AG04449 (cell line): ENCODE measurements at places on chromosomes 1 and 21.

DNA sequence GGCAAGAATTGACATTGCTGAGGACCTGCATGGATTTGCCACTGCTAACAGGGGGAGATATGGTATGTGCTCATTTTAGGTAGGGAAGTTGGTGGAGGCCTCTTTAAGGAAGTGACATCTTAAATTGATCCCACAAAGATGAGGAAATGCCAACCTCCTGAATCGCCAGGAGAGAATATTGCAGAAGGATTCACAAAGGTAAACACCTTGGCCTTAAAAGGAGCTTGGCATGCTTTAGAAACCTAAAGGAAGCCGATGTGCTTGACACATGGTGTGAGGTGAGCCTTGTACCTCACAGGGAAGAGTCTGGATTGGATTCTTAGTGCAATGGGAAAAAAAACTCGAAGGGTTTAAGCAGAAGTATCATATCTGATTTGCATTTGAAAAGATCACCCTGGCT lies 470.5 kb upstream of the DAB1 start:
- DNase-seq: no peak

DNA sequence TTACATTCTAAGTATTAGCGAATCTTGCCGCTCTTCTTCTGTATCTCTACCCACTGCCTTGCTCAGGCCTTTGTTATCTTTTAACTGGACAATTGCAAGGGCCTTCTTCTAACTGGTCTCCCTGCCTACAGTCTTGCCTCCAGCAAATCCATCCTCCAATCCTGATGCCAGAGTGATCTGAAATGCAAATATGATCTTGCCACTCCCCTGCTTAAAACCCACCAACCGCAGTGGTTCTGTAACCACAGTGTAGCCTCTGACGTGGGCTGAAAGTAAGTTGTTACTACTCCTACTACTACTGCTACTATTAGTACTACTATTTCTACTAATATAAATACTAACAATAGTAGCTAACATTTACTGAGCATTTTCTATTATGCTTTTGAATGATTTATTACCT lies 12.4 kb downstream of the MOV10 start:
- DNase-seq: no peak

- no peak for DNase-seq
Observed at GRCh38 chr1:228944296-228944695, 209.0 kb downstream of the RHOU start.

DNA sequence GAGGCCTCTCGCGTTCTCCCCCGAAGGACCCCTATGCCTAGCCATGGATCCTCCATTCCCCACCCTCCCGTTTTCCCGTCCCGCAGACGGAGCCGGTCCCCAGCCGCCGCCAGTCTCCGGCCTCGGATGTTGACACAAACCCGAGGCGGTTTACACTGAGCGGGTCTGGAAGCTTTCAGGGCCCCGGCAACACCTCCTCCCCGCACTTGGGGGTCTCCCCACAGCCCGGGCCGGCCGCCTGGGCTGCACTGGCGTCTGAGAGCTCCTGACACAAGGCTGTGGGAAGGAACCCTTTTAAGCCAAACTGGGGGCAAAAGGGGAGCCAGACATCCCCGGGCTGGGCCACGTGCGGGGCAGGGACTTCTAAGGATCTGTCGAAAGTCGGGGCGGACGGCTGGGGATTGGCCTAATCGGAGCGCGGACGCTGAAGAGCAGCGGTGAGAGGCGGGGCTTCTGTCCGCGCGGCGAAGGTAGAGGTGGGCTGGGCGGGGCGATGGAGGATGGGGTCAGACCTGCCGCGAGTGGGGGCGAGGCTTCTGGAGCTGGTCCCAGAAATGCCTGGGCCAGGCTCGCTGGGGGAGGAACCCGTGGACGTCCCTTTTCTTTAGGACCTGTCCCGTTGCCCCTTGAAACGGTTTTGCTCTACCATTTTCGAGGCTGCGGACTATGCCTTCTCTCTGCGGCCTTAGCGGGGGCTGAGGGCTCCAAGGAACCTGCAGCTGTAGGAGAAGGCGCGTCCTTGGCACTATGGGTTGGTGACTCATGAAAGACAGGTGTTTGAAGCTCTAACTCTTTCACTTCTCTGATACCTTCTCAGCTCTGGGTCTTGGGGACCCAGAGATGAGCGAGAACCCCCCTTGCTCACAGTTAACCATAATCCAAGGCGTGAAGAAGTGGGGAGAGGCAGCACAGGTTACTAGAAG lies 1.2 kb upstream of the HPCAL4 start:
- no peak for DNase-seq

DNA sequence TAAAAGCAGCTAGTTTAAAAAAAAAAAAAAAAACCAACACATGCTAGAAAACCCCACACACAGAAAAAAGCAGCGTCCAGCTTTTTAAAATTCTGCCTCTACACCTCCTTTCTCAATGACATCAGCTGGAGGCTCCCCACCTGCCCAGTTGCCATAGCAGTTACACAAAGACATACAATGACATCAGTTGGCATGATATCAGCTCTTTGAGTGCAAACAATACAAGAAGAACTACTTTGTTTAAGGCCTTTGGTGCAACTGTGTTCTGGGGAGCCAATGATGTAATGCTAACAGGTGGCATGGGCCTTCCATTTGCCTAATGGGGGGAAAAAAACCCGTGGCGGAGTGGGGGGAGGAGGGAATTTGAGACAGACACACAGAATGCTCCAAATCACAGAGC lies 32.9 kb downstream of the DUSP10 start:
- no peak for DNase-seq

DNA sequence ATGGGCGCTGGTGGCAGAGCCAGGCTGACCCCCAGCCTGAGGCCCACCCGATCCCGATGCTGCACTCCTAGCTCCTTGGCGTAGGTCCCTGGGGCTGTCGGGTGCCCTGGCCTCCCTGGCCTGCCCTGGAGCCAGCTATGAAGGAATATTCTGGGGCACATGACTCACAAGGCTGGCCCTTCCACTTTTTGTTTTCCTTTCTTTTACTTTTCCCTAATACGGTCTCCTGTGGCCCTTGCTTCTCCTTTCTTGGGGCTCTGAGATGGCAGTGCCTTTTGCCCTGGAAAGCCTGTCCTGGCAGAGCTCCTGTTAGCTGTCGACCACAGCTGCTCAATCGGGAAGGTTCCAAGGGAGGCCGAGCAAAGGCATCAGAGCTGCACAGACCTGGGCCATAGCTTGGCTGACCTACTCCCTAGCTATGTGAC lies 22.1 kb downstream of the ARHGEF10L start:
- DNase-seq: no peak

GRCh38 chr1:176119549-176119948 lies 87.5 kb downstream of the COP1 start:
- DNase-seq: no peak

DNA sequence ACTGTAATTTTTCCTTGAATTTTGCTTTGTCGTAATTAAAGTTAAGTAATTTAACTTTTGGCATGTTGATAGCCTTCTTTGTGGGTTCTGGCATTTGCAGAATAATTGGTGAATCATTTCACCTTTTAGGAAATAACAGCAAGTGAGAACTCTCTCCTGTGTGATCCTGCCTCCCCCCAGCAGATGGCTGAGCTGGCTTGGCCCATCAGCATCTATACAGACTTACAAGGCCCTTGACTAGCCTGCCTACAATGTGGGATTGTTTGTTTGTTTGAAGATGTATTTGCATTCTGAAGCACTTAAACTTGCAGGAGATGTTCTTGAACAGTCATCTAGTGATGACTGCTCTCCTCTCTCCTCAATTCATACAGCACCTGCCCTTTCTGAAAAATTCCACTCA lies 55.9 kb downstream of the MACO1 start:
- no peak for DNase-seq

DNA sequence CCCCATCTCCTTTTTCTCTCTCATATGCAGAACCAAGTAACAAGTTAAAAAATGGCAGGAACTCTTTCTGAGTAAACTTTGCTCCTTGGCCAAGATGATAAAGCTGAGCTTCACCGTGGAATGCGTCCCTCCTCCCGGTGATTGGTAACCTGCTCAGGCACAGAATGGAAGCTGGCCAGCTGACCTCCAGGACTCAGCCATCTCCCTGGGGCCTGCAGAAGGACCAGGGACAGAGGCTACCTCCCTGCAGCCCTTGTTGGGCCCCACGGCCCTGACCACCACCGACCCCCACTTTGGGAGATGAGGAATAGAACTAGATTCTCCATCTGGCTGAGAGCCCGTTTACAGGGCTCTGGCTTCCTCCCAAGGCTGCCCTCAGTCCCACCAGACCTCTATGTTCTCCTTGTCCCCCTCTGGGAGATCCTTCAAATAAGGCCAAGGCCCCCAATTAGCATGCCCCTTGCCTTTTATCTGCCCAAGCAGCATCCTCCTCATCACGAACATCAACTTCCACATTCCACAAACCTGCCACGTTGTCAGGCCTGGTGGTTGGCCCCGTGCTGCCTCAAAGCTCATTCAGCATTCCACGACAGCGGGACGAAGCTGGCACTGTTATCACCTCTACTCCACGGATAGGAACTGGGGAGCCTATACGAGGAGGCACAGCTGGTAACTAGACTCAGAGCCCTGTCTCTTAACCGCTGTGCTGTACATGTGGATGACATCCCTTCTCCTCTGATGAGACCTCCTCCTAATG lies 74.2 kb downstream of the CD34 start:
- DNase-seq: no peak

DNA sequence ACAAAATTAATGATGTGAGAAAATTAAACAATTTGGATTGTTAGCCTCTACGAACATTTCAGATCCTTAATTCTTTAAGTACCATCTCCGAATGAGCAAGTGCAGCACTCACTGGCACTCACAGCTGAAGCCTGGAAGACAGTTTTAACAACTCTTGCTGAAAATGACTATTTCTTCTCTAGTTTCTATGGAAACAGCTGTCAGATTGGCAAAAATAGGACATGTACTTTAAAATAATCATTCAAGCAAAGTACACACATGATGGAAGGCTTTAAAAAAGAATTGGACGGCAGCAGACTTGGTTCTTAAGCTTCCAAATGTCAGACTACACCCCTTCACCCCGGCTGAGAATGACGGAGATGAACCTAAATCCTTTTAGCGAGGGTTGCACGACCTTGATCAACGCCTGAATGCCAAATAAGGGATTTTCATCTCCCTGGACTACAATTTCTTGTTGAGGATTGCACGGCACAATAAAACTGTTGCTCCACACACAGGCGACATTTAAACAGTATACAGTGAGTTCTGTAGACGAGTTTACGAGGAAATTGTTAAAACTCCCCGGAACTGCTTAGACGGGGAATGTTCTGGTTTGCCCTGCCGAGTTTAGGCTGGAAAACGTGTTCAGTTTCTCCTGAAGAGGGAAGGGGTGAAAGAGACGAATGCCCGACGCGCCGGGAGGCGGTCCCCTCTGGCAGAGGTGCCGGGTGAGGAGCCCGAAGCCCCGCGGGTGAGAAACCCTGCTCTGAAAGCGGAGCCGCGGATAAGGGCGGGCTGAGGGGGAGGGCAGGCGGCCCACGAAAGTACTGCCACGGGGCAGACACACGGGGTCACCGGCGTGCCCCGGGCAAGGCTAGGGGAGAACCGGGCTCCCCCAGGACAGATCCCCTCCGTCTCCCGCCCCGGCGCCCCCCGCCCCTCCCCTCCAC lies 671 bp downstream of the OMA1 start:
- no peak for DNase-seq

DNA sequence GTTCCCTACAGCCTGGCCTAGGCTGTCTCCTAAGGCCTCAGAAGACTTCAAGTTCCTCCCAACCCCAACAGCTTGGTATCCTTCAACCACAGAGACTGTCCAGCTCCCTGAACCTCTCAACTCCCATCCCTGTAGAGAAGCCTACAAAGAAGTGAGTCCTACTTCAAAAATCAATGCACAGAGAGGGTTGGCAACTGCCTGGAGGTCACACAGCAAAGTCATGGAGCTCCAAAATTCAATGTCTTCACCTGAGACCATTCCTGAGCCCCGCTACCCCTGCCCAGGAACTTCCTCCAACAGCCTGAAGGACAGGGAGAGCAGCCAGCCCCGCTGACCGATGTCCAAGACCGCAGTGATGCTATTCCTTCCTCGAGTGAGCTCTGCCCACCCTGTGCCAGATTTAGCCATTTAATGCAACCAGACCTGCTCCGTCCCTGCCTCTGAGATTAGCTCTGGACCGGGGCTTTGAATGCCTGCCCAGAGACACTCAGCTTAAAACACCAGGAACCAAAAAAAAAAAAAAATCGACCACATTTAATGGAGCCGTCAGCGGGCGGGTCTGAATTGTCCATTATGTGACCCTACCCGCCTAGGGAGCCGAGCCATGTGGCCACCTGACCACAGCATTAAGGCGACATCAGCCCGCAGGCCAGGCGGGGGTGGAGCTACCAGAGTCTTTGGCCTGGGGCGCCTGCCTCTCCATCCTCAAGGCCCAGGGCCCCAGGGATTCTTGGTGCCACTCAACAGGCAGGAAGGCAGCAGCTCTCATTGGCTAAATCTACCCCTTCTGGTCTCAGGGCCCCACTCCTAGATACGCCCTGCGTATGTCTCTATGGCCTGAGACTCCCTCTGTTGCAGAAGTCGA lies 148.6 kb downstream of the SYF2 start:
- DNase-seq: no peak

DNA sequence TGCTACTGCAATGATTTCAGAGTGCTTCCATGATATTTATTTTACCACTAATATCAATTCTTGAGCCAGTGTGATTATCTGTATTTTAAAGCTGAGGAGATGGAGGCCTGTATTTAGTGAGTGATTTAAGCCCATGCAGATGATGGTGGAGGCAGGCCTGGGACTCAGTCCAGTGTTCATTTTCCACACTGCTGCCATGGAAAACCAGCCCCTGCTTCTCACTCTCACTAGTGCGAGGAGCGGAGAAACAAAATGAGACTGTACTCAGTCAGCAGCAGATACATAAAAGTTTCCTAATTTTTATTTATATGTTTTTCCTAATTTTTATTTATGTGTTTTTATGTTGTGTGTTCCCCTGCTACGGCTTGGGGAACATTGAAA lies 32.8 kb downstream of the LRRC8B start:
- DNase-seq: no peak

DNA sequence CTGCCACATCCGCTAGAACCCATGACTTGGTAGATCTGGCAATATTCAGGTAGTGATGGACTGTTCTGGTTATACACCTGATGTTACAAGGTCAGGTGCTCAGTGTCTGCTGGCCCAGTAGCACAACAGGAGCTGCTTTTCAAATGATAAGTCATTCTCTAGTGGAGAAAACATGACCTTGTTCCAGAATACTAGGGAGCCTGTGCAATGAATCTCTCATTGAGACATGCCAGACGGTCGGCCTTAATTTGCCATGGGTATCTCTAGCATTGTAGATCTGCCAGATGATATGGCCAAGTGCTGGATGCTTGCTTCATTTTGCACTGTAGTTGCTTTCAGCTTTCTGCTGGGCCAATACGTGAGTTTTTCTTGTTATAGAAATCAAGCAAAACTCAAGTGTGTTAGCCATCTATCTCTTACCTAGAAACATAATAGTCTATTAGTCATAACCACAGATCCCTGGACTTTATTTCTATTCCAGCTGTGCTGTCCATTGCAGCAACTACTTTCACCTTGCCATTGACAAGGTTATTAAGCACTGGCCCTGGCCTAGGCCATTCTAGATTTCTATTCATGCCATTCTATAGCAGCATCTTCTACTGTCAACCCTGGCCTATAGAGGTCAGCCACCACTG lies 13.9 kb upstream of the CENPF start:
- DNase-seq: no peak

- no peak for DNase-seq
Observed at GRCh38 chr1:177596485-177596884, 373.4 kb downstream of the SEC16B start.
